ENCODE measurements at places on chromosomes 4 and X.

GRCh38 chr4:25807102-25807728 lies 55.6 kb downstream of the SEL1L3 start:
- DNase-seq = no peak
- no peaks in the 10 kb centered on the region for H3K4me1 ChIP-seq
- no peaks in the 10 kb centered on the region for H3K27me3 ChIP-seq
- no peak overlapping the region for H3K27ac ChIP-seq
- peaks cover 20% of the 10 kb centered on the region for H3K36me3 ChIP-seq
- no peak overlapping the region for H3K4me3 ChIP-seq

GRCh38 chrX:6382284-6382683 lies 152.6 kb downstream of the VCX3A start:
- no peak overlapping the region for H3K4me3 ChIP-seq
- no peaks in the 10 kb centered on the region for H3K27me3 ChIP-seq
- DNase-seq = no peak
- no peak overlapping the region for H3K27ac ChIP-seq
- H3K36me3 ChIP-seq = no peaks in the 10 kb centered on the region
- no peaks in the 10 kb centered on the region for H3K4me1 ChIP-seq

GRCh38 chrX:129449148-129449547 lies 74.1 kb downstream of the SMARCA1 start:
- H3K4me1 ChIP-seq = no peaks in the 10 kb centered on the region
- H3K27ac ChIP-seq = no peak overlapping the region
- H3K36me3 ChIP-seq = no peaks in the 10 kb centered on the region
- DNase-seq = no peak

DNA sequence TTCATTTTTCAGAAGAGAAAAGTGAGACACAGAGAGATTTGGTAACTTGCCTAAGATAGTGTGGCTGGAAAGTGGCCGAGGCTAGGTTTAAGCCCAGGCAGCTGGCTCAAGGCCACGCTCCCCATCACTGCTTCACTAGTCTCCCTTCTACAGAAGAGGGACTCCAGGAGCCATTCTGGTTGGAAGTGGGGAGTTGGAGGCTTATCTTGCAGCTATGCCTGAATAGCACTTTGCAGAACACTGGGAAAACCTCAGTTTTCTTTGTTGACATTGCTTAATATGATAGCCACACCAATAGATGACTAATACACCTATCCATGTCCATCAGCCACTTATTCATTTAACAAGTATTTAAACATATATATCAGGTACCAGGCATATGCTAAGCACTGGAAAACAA lies 18.5 kb downstream of the LRRC66 start:
- H3K4me1 ChIP-seq = no peaks in the 10 kb centered on the region
- H3K36me3 ChIP-seq = no peaks in the 10 kb centered on the region
- H3K27me3 ChIP-seq = no peaks in the 10 kb centered on the region
- H3K4me3 ChIP-seq = no peak overlapping the region

- DNase-seq = no peak
- H3K27ac ChIP-seq = no peak overlapping the region
- H3K4me1 ChIP-seq = no peaks in the 10 kb centered on the region
- H3K27me3 ChIP-seq = no peaks in the 10 kb centered on the region
- H3K4me3 ChIP-seq = no peak overlapping the region
Measured at GRCh38 chr4:45944000-45944399, 179.9 kb downstream of the GABRG1 start.

Data from GM12878 (cell line).